Activated naive CD8-positive, alpha-beta T cell treated with anti-CD3 and anti-CD28 coated beads, Interleukin-2, amount 10 ng/mL, durations not matched to agents 7 days and 5 days (primary cell): ENCODE measurements at places on chromosomes 5 and 9. TPM values are rescaled to one million over a fixed set of nuclear protein-coding genes. Genes with fewer than 3 reads are reported as not detected.

GRCh38 chr5:83583859-83584258, 112.3 kb downstream of the VCAN start:
- DNase-seq: no peak
- H3K4me3 ChIP-seq: no peak overlapping the region
- H3K4me1 ChIP-seq: no peaks in the 10 kb centered on the region
- peaks cover 2% of the 10 kb centered on the region for H3K27me3 ChIP-seq

DNA sequence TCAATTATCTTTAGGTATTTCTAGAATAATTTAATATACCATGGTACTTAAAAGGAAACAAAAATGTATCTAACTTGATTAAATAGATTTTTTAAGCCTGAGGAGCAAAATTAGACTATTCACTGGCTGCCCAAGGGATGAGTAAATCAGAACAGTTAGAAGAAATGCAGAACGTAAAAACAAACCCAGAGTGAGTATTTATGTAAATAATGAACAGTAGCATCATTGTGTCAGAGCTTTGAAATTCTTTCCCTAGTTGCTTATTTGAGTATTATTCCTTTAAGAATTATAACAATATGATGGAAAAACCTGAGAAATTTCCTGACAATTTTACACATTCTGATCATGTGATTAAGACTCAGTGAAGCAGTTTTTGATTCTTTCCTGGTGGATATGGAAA, 200.9 kb downstream of the GDNF start:
- H3K4me1 ChIP-seq: no peaks in the 10 kb centered on the region
- no peak overlapping the region for H3K4me3 ChIP-seq
- H3K27me3 ChIP-seq: no peaks in the 10 kb centered on the region
- DNase-seq: no peak
- H3K36me3 ChIP-seq: peaks cover 7% of the 10 kb centered on the region

GRCh38 chr9:3773362-3774060, 247.7 kb upstream of the RFX3 start:
- no peaks in the 10 kb centered on the region for H3K4me1 ChIP-seq
- no peak overlapping the region for H3K4me3 ChIP-seq
- DNase-seq: no peak
- H3K27me3 ChIP-seq: peaks cover under 1% of the 10 kb centered on the region
- H3K27ac ChIP-seq: no peak overlapping the region
- H3K36me3 ChIP-seq: no peaks in the 10 kb centered on the region

DNA sequence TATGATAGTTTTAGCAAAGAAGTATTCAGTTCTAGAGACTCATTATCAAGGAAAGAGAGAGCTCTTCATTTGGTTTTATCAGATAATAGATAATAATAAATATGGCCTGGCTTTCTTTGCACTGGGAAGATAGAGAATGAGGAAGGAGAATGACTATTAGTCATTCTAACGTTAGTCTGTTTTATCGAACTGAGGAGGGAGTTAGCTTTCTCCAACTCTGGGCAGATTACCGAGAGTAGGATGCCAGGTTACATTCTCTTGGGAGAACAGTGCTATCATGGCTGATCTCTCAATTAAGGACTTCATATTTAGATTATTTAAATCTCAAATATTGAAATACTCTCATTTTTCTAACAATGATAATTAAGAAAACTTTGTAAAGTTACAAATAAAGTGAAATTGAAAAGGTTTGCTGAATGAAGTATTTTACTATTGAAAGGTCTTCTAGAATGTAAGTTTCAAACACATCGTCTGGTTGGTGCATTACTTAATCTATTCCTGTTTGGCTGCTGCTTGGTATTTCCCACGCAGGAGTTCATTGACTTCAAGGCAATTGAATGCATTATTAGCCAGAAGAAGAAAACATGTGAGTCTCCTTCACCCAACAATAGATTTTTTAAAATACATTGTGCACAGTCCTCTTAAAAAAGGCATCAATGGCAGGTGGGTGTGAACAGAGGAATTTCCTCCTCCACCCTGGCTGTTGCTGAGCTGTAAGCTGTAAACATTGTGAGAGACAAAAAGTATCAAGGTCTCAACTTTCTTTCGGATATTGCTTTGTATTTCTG, 140.8 kb downstream of the C9orf152 start:
- no peak overlapping the region for H3K4me3 ChIP-seq
- H3K27ac ChIP-seq: no peak overlapping the region
- peaks cover 25% of the 10 kb centered on the region for H3K27me3 ChIP-seq

DNA sequence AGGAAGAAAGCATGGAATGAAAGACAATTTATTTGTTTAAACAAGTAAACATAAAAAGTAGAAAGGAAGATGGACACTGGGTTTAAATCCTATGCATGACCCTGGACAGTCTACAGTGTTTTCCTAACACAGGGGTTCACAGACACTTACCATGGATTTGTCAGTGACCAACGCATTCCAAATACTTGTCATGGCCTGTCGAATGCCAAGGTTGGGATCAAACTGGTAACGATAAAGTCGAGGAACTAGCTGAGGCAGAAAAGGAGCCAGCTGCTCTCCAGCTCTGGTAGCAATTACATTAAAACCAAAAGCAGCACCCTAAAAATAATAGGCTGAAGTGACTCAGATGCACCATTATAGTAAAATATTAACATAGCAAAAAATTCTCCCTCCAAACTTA, 59.4 kb upstream of the OR2K2 start:
- DNase-seq: no peak
- no peaks in the 10 kb centered on the region for H3K27me3 ChIP-seq
- no peak overlapping the region for H3K4me3 ChIP-seq
- H3K36me3 ChIP-seq: peaks cover 34% of the 10 kb centered on the region
- H3K4me1 ChIP-seq: peaks cover 6% of the 10 kb centered on the region
- H3K27ac ChIP-seq: no peak overlapping the region

- H3K4me1 ChIP-seq: peaks cover 6% of the 10 kb centered on the region
- H3K27me3 ChIP-seq: no peaks in the 10 kb centered on the region
- no peak overlapping the region for H3K4me3 ChIP-seq
- H3K27ac ChIP-seq: no peak overlapping the region
Observed at GRCh38 chr5:82111191-82111590, 139.4 kb downstream of the ATG10 start.

DNA sequence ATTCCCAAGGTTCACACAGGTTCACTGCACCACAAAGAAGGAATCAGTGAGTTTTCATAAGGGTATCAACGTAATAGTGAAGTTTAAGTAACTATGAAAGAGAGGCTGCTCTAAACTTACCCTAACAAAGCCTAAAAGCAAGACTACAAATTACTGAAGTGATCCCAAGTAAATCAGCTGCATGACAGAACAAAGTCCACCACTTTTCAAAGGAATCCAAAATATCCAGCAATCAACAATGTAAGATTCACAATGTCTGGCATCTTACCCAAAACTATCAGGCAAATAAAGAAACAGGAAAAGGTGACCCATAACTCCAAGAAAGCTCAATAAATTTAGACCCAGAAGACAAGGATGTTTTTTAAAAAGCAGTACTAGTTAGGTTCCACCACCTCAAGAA, 70.1 kb downstream of the GNAQ start:
- no peak overlapping the region for H3K27ac ChIP-seq
- peaks cover 19% of the 10 kb centered on the region for H3K36me3 ChIP-seq
- no peak for DNase-seq
- H3K4me1 ChIP-seq: peaks cover 31% of the 10 kb centered on the region
- H3K4me3 ChIP-seq: no peak overlapping the region

DNA sequence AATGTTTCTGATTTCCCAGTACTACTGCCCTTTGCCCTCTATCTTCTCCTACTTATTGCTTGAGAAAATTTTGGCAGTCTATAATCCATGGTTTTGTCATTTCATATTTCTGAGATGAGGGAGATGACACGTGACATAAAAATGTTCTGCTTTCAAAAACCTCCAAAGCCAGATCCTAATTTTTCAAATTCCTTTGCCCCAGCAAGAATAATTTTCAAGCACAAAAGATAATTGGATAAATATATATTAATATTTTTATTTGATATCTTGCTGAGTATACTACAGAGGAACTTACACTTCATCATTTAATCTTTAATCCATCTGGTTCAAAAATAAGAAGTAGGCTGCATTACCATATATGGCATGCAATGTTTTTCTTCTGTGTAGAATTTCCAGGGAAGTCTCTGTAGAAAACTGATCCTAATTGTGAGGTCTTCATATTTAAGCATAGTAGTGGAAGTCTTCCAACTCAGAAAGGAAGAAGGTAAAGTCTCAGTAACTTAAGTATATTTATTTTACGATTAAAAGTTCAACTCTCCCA, 1738.8 kb downstream of the EFNA5 start:
- H3K36me3 ChIP-seq: no peaks in the 10 kb centered on the region
- H3K4me1 ChIP-seq: no peaks in the 10 kb centered on the region
- H3K27me3 ChIP-seq: no peaks in the 10 kb centered on the region
- no peak overlapping the region for H3K4me3 ChIP-seq
- no peak overlapping the region for H3K27ac ChIP-seq
- no peak for DNase-seq

DNA sequence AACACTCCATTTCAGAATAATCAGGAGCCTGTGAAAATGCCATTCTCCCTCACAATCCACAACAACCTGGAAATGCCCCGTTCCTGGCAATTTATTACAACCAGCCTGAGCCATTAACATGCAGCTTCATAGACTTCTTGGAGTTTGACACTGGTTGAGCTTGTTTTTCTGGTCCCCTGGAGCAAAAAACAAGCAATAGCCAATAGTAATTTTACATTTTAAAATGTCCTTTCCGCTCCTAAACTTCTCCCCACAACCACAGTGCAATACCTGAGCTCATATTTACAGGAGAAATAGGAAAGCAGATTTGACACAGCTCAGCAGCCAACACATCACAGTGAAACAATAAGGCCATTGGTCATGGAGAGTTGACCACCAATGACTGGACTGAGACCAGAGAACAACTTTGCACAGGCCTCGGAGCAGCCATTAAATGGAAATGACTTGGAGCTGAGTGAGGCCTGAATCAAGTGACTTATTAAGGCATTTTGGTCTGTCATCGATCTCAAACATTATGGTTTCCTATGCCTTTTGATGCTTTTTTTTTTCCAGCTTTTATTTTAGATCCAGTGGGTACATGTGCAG, 73.0 kb downstream of the ENC1 start:
- H3K27ac ChIP-seq: no peak overlapping the region
- H3K4me3 ChIP-seq: no peak overlapping the region
- H3K27me3 ChIP-seq: peaks cover 17% of the 10 kb centered on the region
- no peaks in the 10 kb centered on the region for H3K36me3 ChIP-seq

GRCh38 chr5:19496056-19496455, 491.9 kb downstream of the CDH18 start:
- no peak overlapping the region for H3K4me3 ChIP-seq
- DNase-seq: no peak
- no peaks in the 10 kb centered on the region for H3K27me3 ChIP-seq
- no peak overlapping the region for H3K27ac ChIP-seq

- DNase-seq: peak; percentile 80
- peaks cover 22% of the 10 kb centered on the region for H3K4me1 ChIP-seq
- peak overlapping the region; percentile 67 for H3K4me3 ChIP-seq
- H3K27ac ChIP-seq: no peak overlapping the region
- peaks cover 52% of the 10 kb centered on the region for H3K27me3 ChIP-seq
- no peaks in the 10 kb centered on the region for H3K36me3 ChIP-seq
Observed at GRCh38 chr9:132411091-132411508, 1.1 kb downstream of the CFAP77 start.

DNA sequence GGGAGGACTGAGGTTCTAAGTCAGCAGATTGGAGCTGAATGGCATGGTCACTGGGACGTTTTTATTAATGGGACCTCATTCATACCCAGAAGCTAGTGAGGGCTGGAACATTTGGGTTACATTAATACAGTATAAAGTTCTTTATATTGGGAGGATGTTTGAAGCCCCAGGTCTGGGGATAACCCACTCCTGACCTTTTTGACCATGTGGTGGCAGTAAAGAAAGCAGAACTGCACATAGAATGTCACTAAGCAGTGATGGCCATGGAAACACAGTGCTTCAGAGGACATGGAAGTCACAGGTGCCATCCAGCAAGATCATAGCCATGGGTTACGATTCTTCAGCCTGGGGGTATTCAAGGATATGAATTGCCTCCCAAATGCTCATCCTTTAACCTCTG, 176.0 kb downstream of the ATP10B start:
- no peaks in the 10 kb centered on the region for H3K4me1 ChIP-seq
- H3K36me3 ChIP-seq: no peaks in the 10 kb centered on the region
- DNase-seq: no peak

DNA sequence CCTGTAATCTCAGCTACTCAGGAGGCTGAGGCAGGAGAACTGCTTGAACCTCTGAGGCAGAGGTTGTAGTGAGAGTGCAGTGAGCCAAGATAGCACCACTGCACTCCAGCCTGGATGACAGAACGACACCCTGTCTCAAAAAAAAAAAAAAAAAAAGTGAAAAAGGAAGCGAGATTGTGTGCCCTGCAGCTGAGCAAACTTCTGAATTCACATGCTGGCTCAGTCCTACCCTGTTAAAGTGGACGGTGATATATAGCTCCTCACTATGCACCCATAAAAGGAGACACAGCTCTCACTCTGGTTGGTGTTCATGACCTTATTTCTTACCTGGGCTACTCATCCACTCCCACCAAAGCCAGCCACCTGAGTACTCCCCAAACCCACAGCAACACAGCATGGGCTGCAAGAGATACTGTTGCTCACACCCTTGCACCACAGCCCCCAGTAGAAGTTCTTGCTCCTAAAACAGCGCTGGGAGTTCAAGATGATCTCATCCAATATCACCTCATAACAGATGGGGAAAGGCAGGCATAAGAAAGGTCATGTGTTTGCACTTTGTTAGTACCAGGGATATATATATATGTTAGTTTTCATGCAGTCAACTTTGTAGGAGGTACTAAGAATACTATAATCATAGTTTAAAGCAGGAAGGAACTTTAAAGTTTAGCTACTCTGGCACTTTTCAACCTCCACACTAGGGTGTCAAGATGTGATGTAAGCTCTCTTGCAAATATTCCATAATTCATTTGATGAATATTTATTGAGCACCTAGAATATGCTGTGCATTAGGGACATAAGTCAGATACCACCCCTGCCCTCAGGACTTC, 4.0 kb downstream of the TTLL11 start:
- peaks cover under 1% of the 10 kb centered on the region for H3K27me3 ChIP-seq
- H3K27ac ChIP-seq: no peak overlapping the region
- peaks cover 18% of the 10 kb centered on the region for H3K4me1 ChIP-seq
- no peak for DNase-seq

The RNF180 gene
- total RNA-seq: not detected

The DOCK2 gene
- 266 TPM for total RNA-seq

The FST gene
- total RNA-seq: not detected

The SMIM33 gene
- 0.44 TPM for total RNA-seq

The CTXN3 gene
- total RNA-seq: not detected

The FNIP1 gene
- total RNA-seq: 30.6 TPM

The GFPT2 gene
- 10.1 TPM for total RNA-seq

The MORN5 gene
- total RNA-seq: not detected

The CKMT2 gene
- total RNA-seq: not detected

The TMEM252 gene
- total RNA-seq: not detected

The ADGRD2 gene
- total RNA-seq: not detected

The CLINT1 gene
- total RNA-seq: 69.7 TPM

The BTNL3 gene
- not detected for total RNA-seq

The FGF10 gene
- not detected for total RNA-seq
